HT1080 (cell line): ENCODE measurements at places on chromosomes 4 and X. TPM values are rescaled to one million over a fixed set of nuclear protein-coding genes. Genes with fewer than 3 reads are reported as not detected.

Gene GAGE12H
- total RNA-seq = not detected in 2 replicates

Gene ZNF732
- total RNA-seq = not detected in 2 replicates

GRCh38 chrX:47574547-47575301, 7.5 kb upstream of the TIMP1 start:
- no peak for DNase-seq

DNA sequence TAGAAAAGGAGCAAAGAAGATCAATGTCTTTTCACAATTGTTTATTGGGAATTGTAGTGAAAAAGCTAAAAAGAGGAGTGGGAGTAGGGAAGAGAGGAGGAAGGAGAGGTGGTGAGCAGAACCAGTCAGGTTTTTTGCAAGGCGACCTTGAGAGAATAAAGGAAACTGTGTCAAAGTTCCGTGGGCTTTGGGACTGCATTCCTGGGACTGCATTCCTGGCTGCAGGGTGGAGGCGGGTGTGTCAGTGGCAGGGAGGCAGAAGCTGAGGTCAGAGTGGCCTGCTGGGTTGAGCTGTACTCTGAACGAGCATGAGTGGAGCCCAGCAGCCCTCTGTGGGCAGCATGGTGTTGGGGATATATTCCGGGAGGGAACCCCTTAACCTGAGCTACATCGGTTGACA, 66.8 kb upstream of the UCP1 start:
- peak; percentile 42 for DNase-seq

DNA sequence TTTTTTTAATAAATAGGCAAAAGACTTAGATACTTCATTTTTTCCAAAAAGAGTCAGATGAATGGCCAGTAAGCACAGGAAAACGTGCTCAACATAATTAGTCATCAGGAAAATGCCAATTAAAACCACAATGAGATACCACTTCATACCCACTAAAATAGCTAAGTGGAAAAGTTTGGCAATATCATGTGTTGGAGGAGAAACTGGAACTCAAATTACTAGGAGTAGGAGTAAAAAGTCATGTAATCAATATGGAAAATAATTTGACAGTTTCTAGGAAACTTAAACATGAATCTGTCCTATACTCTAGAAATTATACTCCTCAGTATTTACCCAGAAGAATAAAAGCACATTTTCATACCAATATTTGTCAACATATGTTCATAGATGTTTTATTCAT, 449.8 kb downstream of the INPP4B start:
- peak; percentile 81 for DNase-seq

- no peak for DNase-seq
Observed at GRCh38 chrX:11458170-11458569, 165.0 kb downstream of the AMELX start.

GRCh38 chr4:35216636-35217035, 1027.7 kb downstream of the ARAP2 start:
- DNase-seq = no peak
